ENCODE measurements at places on chromosomes 4 and X.

DNA sequence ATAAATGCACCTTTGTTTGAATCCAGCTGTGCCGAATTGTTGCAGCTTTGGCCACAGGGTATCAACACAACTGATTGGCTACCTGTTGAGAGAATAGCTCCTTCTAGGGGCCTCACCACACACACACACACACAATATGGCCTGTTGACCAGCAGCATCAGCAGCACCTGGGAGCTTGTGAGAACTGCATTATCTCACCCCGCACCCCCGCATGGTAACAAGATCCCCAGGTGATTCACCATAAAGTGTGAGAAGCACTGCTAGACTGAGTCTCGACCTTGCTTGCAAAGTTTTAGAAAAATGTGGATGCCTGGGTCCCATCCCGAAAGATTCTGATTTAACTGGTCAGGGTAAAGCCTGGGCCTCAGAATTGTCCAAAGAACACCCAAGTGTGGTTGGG lies 176.9 kb upstream of the PRPS2 start:
- DNase-seq: no peak

GRCh38 chr4:34676400-34676799 lies 1567.9 kb downstream of the ARAP2 start:
- no peak for DNase-seq

GRCh38 chrX:816411-816810 lies 185.8 kb downstream of the SHOX start:
- DNase-seq: no peak

DNA sequence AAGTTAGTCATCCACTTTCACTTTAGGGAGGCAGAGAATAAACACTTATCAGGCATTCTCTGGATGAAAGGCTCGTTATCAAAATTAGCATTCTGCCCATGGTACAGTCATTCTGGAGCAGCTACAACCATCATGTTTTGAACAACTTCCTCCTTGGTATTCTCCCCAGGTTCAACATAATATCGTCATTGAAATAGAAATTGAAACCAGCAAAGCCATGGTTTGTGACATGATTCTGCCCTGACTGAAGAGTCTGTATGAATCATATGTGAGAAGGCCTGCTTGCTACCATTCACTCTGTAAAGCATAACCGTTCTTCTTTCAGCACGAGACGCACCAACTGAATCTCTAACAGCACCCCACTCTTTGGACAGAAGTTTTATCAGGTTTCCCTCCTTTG lies 127.5 kb upstream of the RADX start:
- DNase-seq: peak; percentile 41

- DNase-seq: no peak
Observed at GRCh38 chrX:13816643-13817627, at the start of gene GPM6B. Gene GPM6B (minus strand): TSS chrX:13817093. CDS start chrX:13816904, 189 bp downstream.

DNA sequence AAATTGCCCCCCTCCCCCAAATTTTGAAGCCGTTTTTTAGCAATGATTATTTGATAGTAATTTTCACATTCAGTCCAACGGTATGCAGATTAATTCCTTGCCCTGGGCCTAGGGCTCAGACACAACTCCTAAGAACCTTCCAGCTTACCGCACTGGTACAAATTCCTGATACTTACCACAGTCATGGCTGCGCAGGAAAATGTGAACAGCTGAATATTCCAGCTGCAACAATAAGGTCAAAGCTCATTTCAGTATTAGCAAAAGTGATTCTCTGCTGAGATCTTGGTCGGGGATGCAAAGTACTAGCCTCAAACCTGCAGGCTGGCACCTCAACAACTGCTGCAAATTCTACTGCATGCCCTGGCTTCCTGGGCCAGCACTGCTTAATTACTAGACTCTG lies 3.0 kb downstream of the ATP11C start:
- no peak for DNase-seq

DNA sequence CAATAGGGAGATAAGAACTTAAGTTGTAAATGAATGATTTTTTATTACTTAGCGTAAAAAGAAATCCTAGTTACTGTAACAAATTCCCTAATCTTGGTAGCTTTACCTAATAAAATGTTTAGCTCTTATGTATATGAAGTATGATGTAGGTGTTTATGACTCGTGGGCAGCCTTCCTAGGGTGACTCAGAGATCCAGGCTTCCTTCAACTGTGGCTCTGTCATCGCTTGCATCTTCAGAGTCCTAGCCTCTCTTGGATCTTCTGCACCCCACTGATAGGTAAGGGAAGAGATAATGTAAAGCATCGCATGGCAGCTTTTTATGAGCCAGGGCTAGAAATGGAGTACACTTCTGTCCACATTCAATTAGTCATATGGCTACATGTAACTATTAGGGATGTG lies 165.6 kb upstream of the GLRA2 start:
- DNase-seq: no peak

GRCh38 chr4:23169608-23170311 lies 477.0 kb downstream of the GBA3 start:
- no peak for DNase-seq

DNA sequence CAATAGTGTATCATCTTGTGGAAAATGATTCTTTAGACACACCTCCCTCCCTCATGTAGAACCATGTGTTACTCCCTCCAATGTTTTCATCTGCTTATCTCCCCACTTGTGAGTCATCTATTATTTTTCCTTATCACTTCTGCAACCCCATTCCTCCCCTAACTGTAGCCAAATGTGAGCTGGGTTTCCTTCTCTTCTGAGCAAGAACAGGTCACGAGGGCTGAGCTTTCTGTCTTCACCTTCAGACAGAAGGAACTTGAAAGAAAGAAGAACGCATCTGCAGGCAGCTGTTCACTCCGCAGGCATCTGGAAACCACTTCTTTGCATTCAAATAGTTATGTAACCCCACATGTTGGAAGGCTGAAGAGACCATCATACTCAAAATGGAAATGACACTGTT lies 1.8 kb downstream of the PPP1R2C start:
- no peak for DNase-seq

DNA sequence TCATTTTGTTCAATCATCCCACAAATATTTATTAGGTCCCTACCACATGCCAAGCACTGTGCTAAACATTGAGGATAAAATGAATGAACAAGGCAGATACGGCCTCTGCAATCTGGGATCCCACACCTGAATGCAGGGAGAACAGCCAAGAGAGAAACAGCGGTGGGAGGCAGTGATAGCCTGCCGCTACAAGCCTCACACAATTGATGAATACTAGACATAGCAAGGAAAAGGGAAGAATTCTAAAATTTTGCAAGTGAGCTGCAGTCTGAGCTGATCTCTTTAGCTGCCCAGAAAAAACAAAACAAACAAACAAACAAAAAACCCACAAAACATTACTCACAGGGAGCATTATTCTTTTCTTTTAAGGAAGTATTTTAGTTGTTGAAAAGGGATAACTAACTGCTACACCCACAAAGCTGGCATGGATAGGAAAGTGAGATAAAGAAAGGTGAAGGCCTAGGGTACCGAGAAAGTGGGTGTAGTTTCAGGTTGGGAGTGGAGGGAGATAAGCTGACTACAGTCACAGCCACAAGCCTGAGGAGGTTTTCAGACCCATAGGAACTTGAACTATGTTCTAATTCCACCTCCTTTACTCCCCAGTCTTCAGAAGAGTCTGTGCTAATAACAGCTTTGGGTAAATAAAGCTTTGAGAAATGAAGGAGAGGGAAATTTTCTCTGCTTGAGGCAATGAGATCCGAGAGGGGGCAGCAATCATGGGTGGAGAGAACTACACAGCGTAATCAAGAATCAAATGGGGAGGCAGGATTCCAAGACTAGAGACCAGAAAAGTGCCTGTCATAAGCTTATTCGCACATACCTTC lies 85.4 kb downstream of the SH3RF1 start:
- DNase-seq: no peak

- DNase-seq: no peak
Observed at GRCh38 chr4:144910723-144911122, 187.3 kb downstream of the ANAPC10 start.

DNA sequence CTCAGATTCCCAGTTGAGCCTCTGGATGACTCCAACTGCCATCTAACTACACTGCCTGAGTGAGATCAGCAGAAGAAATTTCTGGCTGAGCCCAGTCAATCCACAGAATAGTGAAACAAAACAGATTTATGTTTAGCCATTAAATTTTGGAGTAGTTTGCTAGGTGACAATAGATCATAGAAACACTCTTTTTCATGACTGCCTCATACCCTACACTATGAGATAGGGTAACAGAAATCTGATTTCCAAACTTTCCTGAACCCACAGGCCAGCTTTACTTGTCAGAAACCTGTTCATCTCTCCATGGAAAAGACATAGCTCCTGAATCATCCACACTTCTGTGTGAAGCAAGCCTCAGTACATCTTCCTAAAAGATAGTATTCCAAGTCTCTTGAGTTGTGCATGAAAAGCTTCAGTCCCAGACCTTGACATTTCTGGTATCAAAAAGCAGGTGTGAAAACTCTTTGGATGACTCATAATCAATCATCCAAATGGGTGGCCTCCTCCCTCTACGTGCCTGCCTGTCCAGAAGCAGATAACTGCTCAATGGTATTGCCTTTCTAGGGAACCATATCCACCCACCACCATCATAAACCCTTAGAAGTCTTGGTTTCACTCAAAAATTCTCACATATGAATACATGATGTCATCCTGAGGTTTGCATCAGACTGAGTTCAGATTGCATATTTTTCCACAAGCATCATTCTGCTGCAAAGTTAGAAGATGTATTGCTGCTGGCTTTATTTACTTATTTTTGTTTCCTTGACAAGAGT lies 47.5 kb upstream of the RAP2C start:
- peak; percentile 0 for DNase-seq

DNA sequence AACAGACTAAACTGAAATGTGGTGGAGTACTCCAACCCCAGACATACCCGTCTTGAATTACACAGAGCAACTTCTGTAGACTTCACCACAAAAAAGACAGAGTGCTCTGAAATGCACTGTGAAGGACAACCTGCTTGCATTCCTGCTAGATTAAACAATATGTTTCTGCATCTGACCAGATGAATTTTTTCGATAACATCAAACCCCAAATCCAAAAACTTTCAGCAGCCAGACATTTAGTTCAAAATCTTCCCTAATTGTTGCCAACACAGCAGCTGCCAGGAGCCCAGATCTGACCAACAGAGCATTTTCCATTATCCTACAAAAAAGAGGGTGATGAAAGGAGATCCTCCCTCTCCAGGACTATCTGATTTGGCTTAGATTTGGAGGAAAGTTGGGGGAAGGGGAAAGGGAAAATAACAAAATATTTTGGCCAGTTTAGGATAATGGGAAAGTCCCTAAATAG lies 356.5 kb downstream of the PDGFC start:
- no peak for DNase-seq

DNA sequence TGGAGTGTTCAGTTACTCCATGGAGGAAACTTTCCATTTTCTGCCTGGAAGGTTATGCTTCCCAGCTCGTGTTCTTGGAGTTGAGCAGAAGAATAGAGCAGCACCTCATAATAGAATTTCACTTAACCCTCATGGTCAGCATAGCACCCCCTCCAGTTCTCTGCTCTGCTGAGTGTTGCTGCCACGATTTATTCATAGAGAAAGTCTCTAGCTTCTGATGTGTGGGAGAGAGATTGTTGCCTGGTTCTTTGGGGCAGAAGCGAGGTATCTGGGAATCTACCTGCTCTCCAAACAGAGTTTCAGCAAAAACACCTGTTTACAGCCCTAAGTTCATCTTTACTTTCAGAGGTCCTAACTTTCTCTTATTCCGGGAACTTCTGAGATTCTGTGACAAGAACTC lies 3.9 kb upstream of the DTHD1 start:
- DNase-seq: no peak

GRCh38 chrX:69133921-69134542 lies 31.2 kb downstream of the PJA1 start:
- no peak for DNase-seq

DNA sequence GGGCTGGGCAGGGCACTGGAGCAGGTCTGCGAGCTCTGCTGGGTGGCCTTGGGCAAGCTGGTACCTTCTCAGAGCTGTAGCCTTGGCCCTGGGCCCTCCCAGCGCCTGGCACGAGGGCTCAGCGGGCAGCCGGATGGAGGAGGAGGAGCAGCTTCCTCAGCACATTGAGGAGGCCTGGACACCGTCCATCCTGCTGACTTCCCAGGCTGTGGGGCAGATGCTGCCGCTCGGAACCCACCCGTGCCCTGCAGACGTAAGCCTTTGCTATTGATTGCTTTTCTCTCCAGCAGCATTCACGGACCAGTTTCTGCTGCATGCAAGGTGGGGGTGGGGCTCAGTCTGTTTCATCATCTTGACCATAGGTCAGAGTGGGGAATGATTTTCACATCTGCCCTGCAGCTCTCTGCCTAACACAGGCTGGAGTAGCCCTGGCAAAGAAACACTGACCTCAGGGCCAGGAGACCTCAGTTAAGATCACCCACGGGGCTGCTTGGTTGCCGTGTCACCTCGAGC lies 80.7 kb upstream of the PSAPL1 start:
- no peak for DNase-seq

- peak; percentile 63 for DNase-seq
Observed at GRCh38 chr4:147782087-147782781, 50.3 kb downstream of the ARHGAP10 start.

DNA sequence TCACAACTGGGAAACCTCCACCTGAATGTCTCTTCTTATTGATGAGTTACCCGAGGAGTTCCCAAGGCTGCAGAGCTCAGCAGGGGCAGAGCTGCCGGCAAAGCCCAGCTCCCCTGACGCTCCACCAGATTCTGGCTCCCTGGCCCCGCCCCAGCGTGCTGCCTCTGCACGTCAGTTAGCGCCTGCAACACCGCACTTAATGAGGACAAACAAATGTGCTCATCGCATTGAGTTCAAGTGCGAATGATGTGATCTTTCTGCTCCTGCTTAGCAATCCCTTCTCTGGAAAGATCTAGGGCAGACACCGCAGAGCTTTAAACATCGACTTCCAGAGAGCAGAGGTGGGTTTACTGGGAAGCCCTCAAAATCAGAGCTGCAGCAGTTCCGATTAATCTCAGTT lies 55.5 kb upstream of the FBXW7 start:
- DNase-seq: peak; percentile 14

Measured in suppressor macrophage treated with lipopolysaccharide for 4 hours (primary cell).